ENCODE measurements at places on chromosomes 2 and 18.
A peak's percentile ranks its signal among the peaks of the same experiment; 100 is the strongest.

- DNase-seq, result no peak
Measured at GRCh38 chr2:95670686-95671085, 78.9 kb downstream of the TRIM43 start.

DNA sequence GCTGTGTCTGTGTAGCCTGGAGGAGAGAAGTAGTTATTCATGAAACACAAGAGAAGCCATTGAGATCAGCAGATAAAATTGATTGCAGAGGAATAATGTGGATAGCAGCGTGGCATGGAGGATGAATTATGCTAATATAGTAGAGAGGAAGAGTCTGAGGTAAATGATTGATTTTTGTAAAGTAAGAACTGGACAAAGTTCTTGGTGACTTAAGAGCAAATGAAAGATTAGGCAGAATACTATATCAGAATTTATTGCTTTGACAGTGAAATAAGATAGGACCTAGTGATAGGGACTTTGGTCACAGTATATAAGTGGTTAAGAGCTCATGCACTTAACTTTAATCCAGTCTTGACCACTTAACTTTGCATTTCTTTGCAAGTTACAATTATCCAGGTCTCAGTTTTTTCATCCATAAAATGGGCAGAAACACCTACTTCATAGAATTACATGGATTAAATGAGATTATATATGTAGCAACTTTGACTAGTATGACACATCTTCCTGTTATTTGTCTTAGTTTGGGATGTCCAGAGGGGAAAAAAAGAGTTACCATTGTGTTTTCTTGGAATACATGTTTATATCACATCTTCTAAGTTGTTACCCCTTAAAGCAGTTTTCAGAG, 29.1 kb downstream of the ACVR2A start:
- DNase-seq, result no peak

DNA sequence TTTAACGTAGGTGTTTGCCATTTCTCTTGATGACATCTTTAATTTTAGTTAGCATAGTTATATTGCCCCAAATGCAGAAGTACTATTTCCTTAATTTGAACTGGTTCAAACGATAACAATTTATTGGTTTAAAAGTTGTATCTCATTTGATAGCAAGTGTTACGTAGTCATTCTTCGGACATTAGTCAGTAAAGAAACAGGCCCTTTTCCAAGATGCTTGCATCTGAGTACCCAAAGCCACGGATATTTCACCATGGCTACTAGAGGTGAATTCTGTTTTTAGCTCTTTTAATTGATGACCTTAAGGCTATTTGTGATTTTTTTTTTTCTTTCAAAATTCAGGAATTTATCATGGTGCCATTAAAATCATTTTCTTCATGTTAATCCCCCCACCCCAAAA, 32.1 kb downstream of the GLS start:
- DNase-seq, result no peak

DNA sequence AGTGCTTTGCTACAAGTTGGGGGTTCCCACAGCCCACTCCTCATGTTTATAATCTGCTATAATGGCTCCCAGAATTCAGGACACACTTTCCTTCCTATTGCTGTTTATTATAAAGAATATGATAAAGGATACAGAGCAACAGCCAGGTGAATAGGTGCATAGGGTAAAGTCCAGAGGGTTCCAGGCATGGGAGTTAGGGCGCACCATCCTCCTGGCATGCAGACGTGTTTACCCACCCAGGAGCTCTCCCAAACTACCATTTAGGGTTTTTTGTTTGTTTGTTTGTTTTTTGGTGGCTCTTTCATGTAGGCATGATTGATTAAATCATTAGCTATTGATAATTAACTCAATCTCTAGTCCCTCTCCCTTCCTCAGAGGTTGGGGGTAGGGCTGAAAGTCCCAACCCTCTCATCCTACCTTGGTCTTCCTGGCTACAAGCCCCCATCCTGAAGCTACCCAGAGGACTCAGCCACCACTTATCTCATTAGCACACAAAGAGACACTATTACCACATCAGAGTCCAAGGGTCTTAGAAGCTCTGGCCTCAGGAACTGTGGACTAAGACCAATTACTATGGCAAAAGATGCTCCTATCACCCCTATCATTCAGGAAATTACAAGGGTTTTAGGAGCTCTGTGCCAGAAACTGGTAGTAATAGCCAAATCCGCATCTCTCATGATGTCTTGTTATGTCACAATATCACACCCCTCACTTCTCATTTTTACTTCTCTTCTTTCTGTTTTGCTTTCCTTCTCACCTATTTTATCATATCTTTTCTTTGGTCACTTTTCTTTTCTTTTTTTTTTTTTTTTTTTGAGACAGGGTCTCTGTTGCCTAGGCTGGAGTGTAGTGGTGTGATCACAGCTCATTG, 154.9 kb upstream of the TTC39C start:
- no peak for DNase-seq

DNA sequence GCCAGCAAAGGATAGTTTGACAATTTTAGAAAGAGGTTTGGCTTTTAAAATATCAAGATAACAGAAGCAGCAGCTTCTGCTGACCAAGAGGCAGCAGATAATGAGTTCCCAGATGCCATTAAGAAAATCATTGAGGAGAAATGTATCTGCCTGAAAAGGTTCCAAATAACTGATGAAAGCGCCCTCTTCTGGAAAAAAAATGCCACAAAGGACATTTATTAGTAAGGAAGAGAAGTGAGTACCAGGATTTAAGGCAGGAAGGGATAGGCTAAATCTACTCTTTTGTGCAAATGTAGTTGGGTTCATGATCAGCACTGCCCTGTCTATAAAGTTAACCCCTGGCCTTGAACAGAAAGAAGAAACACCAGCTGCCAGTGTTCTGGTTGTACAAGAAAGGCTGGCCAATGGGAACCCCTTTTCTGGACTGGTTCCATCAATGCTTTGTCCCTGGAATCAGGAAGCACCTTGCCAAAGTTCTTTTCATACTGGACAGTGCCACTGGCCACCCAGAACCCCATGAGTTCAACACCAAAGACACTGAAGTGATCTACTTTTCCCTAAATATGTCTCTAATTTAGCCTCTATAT, 40.6 kb downstream of the DHX57 start:
- no peak for DNase-seq

DNA sequence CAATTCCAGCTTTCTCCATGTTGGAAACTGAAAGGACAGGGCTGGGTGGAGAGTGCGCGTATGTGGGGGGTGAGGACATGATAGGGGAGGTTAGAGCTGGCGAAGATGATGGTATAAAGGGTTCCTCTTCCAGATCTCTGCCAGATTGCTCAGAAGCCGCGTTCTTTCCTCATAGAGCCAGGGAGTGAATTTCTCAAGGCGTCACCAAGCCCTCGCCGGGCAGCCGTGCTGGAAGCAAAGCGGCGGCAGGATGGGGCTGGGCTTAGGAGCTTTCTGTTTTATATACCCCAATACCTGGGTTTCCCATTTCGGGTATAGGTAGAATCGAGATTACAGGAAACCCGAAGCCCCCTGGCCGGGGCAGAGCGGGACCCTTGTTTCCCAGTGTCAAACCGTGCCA, 43.8 kb downstream of the DDX18 start:
- DNase-seq, result no peak

GRCh38 chr2:209933499-209934483, 68.6 kb upstream of the RPE start:
- peak; percentile 31 for DNase-seq

Measured in occipital lobe (tissue), 3 donors.